Natural killer cell (primary cell): ENCODE measurements at places on chromosomes 7 and 10. TPM values are rescaled to one million over a fixed set of nuclear protein-coding genes. Genes with fewer than 3 reads are reported as not detected.

GRCh38 chr10:12097791-12098190, 29.0 kb downstream of the DHTKD1 start:
- no peak overlapping the region for H3K27ac ChIP-seq
- no peak for DNase-seq
- no peaks in the 10 kb centered on the region for H3K4me1 ChIP-seq
- no peaks in the 10 kb centered on the region for H3K27me3 ChIP-seq
- no peak overlapping the region for H3K4me3 ChIP-seq
- H3K36me3 ChIP-seq: peaks cover 35% of the 10 kb centered on the region

GRCh38 chr7:3909128-3909527, 608.1 kb downstream of the SDK1 start:
- no peak for DNase-seq
- H3K4me3 ChIP-seq: no peak overlapping the region
- no peaks in the 10 kb centered on the region for H3K36me3 ChIP-seq
- H3K27ac ChIP-seq: no peak overlapping the region

MINDY3 gene
- 48.8 TPM for total RNA-seq

DNA sequence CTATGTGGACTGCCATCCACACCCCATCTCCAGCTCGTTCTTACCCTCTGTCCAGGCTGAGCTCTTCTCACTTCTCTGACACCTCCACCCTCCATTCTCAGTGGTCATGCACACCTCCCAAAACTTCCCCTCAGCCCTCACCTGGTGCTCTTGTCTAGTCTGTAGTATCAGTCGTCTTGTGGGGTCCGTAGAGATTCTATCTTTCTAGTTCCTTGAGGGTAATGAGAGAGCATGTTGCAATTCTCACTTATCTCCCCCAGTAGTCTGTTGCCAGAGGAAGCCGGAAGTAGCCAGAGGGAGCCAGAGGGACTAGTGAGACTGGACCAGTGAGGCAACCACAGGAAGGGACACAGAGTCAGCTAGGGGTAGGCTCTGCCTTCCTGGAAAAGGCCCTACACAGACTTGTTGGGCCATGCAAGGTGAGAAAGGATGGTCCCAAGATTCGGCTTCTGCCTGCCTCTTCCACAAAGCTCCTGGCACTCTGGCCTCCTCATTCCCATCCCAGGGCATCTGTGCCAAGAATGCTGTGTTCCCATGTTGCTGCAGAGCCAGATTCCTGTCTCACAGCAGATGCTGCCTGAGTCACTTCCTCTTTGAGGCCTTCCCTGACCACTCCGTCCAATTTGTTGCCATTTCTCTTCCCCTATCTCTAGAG, 50.6 kb upstream of the DUSP5 start:
- H3K36me3 ChIP-seq: no peaks in the 10 kb centered on the region
- H3K27me3 ChIP-seq: no peaks in the 10 kb centered on the region
- H3K4me3 ChIP-seq: no peak overlapping the region
- peaks cover 5% of the 10 kb centered on the region for H3K4me1 ChIP-seq
- DNase-seq: no peak

DNA sequence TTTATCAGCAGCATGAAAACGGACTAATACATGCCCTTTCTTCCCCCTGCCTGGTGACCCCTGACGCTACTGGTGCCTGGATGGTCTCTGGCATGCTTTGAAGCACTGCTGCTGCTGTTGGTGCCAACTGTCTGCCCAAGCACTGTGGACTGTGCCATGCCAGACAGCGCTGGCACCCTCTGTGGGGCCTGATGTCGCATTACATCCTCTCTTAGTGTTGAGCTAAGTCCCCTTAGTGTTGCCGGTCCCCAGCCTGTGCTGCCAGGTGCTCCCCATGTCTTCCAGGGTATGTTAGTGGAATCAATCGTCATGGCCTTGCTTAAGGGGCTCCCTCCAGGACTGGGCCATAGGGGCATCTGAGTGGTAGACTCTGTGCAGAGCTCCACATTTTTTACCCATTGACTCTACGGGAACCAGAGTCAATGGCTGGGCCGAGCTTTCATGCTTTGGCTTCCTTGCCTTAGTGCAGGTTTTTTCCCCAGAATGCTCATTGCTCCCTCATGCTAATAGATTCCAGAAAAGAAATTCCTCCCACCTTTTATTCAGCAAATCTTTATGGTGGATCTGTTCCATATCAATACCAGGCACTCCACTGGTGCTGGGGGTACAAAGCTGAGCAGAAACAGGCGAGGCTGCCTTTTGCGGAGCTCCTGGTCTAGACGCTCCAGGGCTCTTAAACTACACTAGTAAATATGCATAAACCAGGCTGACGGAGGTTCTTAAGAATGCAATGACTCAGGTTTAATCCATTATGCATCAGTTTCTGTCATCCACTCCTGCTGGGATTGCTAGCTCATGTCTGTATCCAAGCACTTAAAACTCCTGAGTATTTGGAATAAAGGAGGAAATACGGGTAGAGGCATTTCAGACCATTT, 21.8 kb upstream of the MRC1 start:
- DNase-seq: no peak
- H3K4me1 ChIP-seq: peaks cover 3% of the 10 kb centered on the region
- no peak overlapping the region for H3K27ac ChIP-seq
- no peak overlapping the region for H3K4me3 ChIP-seq

ASAH2B gene
- 1.9 TPM for total RNA-seq

DNA sequence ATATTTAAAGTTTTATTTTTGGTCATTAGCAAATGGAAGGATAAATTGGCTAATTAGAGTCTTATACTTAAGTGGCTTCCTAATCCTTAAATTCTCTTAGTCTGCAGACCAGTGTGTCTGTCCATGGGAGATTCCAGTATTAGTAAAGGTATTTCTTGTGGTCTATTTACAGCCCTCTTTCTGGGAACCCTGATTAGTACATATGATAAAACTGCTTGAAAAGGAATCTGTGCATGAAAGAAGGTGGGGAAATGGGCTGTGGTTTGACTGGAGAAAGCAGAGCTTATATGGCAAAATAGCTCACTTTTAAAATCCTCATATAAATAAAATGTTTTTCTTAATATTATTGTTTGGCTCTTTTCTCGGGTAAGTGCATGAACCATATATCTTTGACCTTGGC, 124.5 kb upstream of the RHOBTB1 start:
- no peak overlapping the region for H3K4me3 ChIP-seq
- no peaks in the 10 kb centered on the region for H3K4me1 ChIP-seq
- H3K27ac ChIP-seq: no peak overlapping the region
- DNase-seq: no peak

SUGCT gene
- 0.59 TPM for total RNA-seq

DNA sequence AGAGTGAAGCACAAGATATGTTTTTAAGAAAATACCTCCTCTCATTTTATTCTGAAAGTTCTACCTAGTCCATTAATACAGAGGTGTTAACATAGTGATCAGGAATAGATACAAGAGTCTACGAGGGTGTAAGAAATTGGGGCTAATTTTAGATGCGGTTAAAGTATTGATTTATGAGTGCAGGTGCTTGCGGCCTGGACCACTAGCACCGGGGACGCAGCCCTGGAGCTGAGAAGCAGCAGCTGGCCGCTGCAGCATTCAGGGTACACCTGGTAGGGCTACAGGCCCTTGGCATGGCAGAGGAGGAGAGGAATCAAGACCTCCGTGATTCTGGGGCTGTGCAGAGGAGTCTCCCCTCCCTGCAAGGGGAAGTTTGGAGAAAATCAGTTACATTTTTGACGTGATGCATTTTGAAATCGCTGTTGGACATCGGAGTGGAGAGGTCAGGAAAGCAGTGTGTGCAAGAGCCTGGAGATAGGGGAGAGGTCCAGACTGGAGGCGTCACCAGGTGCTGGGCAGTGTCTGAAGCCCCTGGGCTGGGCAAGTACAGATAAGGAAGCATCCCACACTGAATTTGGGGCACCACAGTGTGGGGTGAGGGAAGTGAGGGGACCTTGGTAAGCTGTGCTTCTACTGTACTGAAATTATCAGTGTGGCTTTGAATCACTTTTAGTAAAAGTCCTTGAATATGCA, 112.3 kb downstream of the VWC2 start:
- H3K27ac ChIP-seq: no peak overlapping the region
- no peak overlapping the region for H3K4me3 ChIP-seq
- no peak for DNase-seq
- no peaks in the 10 kb centered on the region for H3K27me3 ChIP-seq
- H3K36me3 ChIP-seq: no peaks in the 10 kb centered on the region

DNA sequence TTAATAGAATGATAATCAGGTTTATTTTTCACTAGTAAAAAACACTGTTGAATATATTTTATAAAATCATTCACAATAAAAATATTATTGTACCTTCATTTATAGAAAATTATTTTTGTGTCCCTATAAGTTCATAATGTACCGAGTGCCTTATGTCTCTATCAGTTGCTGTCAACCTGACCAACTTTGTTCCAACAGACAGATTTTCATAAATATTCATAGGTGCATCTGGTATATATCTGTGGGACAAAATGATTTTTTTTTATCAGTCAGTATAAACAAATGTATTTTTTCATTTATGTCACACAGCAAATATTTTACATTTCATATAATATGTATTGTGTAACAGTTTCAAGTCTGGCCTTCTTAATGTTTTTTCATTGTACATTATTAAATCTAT, 195.9 kb downstream of the HGF start:
- no peaks in the 10 kb centered on the region for H3K4me1 ChIP-seq
- no peaks in the 10 kb centered on the region for H3K27me3 ChIP-seq
- DNase-seq: no peak
- no peak overlapping the region for H3K4me3 ChIP-seq
- no peak overlapping the region for H3K27ac ChIP-seq

DNA sequence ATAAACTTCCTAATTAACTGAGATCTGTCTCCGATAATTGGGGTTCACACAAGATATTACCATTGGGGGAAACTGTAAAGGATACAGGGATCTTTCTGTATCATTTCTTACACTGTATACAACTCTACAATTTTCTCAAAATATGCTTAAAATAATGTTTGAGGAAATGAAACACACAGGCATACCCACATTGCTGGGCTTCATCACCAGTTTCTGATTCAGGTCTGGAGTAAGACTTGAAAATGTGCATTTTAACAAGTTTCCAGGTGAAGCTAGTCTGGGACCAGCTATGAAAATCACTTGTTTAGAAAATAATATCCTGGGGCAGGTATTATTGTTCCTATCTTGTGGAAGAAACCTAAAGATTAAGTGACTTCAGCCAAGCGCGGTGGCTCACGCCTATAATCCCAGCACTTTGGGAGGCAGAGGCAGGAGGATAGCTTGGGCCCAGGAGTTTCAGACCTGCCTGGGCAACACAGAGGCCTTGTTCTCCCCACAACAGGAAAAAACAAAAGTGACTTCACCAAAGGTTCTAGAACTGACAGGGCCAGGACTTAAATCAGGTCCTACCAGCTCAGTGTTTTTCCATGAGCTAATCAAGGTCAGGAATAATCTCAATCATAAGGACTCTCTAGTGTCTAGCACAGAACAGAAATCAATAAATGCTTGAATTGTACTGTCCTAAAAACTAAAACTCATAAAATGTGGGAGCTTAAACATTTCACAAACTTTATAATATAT, 12.6 kb downstream of the TOMM7 start:
- peaks cover 24% of the 10 kb centered on the region for H3K36me3 ChIP-seq
- H3K27ac ChIP-seq: no peak overlapping the region
- no peaks in the 10 kb centered on the region for H3K4me1 ChIP-seq
- no peak for DNase-seq

DNA sequence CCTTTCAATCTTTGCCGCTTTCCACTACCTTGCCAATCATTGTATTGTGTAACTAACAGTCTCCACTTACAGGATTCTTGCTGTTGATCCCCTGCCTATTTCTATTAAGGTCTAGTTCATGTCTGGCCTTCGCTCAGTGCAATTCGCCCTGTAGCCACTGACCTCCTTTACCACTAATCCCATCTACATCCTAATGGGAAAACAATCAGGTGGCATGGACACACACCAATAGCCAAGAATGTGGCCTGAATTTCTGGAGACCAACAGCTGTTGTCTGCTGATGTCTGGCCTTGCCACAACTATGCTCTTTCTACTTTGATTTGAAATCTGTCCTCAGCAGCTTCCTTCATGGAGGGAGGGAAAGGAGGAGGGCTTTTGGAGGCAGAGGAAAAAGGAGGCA, 546.2 kb downstream of the SORCS3 start:
- no peaks in the 10 kb centered on the region for H3K27me3 ChIP-seq
- H3K36me3 ChIP-seq: no peaks in the 10 kb centered on the region
- DNase-seq: no peak
- no peak overlapping the region for H3K27ac ChIP-seq

- H3K4me1 ChIP-seq: no peaks in the 10 kb centered on the region
- no peak overlapping the region for H3K4me3 ChIP-seq
- H3K27me3 ChIP-seq: no peaks in the 10 kb centered on the region
- no peaks in the 10 kb centered on the region for H3K36me3 ChIP-seq
These were observed 44.2 kb downstream of the PDLIM1 start for GRCh38 chr10:95246582-95247051.

GRCh38 chr10:48428896-48429295, 122.4 kb downstream of the MAPK8 start:
- no peak for DNase-seq
- H3K27ac ChIP-seq: no peak overlapping the region
- H3K4me3 ChIP-seq: no peak overlapping the region
- peaks cover 7% of the 10 kb centered on the region for H3K36me3 ChIP-seq
- H3K27me3 ChIP-seq: no peaks in the 10 kb centered on the region
- no peaks in the 10 kb centered on the region for H3K4me1 ChIP-seq

GRCh38 chr7:767580-767940, 40.5 kb upstream of the PRKAR1B start:
- no peak for DNase-seq
- peaks cover 14% of the 10 kb centered on the region for H3K36me3 ChIP-seq
- H3K4me3 ChIP-seq: no peak overlapping the region
- H3K27me3 ChIP-seq: no peaks in the 10 kb centered on the region
- H3K27ac ChIP-seq: no peak overlapping the region
- H3K4me1 ChIP-seq: no peaks in the 10 kb centered on the region

RARRES2 gene
- not detected for total RNA-seq

GRCh38 chr10:105729428-105729827, 1088.3 kb downstream of the SORCS3 start:
- no peak overlapping the region for H3K27ac ChIP-seq
- H3K27me3 ChIP-seq: no peaks in the 10 kb centered on the region
- DNase-seq: no peak
- no peak overlapping the region for H3K4me3 ChIP-seq
- no peaks in the 10 kb centered on the region for H3K4me1 ChIP-seq
- H3K36me3 ChIP-seq: no peaks in the 10 kb centered on the region

GRCh38 chr7:55108401-55108800, 89.6 kb downstream of the EGFR start:
- peaks cover 20% of the 10 kb centered on the region for H3K4me1 ChIP-seq
- no peak overlapping the region for H3K4me3 ChIP-seq
- DNase-seq: no peak

PDE6C gene
- not detected for total RNA-seq

ZNF22 gene
- 31.8 TPM for total RNA-seq
